ENCODE measurements at places on chromosomes 7 and 10. TPM values are rescaled to one million over a fixed set of nuclear protein-coding genes. Genes with fewer than 3 reads are reported as not detected.

Gene GLI3
- 7.2 TPM for total RNA-seq

Gene ZNF746
- total RNA-seq: 15.4 TPM

Gene ANXA8
- 4.5 TPM for total RNA-seq

Gene AGFG2
- total RNA-seq: 4.4 TPM

Gene CPN1
- total RNA-seq: not detected

Gene C10orf71
- not detected for total RNA-seq

Gene RBP4
- 0.09 TPM for total RNA-seq

Gene HECTD2
- total RNA-seq: 9.1 TPM
